Fibroblast of lung (primary cell): ENCODE measurements at places on chromosomes 12 and 14.
A peak's percentile ranks its signal among the peaks of the same experiment; 100 is the strongest.

- no peak for DNase-seq
Measured at GRCh38 chr12:22276313-22276712, 58.2 kb downstream of the ST8SIA1 start.

DNA sequence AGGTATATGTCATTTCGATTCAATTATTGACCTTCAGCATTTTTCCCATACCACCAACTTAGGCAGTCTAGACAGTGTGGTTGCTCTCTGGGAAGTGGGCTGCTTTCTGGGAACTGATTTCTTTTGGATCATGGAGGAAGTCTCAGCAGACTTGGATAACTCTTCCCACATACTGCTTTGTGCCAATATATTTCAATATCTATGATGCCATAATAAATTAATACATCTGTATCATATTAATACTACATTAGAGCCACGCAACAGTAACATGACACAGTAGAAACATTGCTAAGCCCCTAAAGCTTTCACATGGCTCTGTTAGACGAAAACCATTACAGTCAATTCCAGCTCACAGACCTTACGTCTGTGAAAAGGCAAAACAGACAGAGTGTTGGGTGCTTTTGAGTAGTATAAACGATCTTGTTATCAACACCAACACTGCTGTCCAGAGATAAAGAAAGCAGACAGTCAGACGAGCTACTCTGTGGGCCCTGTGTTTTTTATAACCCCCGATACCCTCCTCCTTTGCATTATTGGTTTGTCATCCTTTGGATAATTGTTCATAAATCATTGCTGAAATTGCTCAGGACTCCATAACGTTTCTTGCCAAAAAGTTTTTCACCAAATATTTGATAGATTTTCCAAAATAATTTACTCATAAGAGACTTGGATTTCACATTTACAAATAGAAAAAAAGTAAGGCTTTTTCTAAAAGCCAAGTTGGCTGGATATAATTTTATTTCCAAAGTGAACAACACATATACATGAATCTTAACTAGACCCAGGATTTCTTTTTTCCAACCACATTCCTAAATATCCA is 439.7 kb downstream of the ADAMTS20 start:
- no peak for DNase-seq

GRCh38 chr12:19792028-19792427 is 352.7 kb downstream of the AEBP2 start:
- no peak for DNase-seq

DNA sequence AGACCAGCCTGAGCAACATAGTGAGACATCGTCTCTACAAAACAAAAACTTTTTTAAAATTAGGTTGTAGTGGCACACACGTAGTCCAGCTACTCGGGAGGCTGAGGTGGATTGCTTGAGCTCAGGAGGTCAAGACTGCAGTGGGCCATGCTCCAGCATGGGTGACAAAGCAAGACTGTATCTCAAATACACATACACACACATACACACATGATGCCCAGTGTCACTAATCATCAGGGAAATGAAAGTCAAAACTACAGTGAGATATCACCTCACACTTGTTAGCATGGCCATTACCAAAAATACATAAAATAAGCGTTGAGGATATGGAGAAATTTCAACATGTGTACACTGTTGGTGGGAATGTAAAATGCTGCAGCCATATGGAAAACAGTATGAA is 33.2 kb upstream of the KICS2 start:
- no peak for DNase-seq

DNA sequence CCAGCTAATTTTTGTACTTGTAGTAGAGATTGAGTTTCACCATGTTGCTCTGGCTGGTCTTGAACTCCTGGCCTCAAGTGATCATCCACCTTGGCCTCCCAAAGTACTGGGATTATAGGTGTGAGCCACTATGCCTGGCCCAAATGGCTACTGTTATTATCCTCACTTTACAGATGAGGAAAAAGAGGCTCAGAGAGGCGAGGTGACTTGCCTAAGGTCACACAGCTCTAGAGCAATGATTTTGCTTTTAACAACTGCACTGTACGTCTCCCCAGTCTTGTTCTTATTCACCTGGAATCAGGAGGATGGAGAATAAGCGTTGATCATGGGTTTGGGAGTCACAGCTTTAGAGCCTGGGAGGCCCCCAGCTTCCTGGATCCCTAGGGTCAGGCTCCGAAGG is 69.8 kb upstream of the NCOR2 start:
- DNase-seq: no peak

DNA sequence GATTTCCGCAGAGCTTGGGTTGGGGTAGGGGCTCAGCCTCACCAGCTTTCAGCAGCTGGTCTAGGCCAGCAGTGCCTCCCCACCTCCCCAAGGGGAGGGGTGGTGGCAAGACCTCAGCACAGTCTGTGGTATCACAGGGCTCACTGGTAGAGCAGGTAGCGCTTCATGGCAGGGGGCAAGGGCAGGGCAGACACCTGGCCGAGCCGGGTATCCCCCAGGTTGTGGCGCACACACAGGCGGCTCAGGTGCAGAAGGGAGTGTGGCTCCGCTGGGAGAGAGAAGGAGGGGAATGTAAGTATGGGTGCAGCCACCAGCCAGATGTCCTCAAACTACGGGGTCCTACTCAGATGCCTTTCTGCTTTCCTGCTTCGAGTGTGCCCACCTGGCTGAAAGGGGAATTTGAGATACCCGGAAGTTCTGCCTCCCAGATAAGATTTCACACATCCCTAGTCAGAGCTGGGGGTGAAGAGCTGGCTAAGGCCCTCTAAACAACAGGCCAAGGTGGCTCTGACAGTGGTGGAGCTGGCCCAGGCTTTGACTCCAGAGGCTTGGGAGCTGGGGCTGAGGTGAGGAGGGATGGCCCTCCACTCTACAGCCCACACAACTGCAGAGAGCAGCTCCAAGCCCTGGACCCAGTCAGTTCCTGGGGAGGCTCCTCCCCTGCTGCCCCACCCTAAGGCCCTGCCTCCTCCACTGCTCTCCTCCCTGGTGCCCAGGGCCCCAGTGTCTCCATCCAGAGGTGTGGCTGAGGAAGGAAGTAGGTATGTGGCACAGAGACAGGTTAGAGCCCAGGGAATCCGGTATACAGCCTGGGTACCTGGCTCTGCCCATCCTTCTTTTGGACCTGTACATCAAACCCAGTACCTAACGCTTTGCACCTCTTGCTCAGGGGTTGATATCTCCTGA is 1.8 kb downstream of the SPSB2 start:
- peak; percentile 23 for DNase-seq

DNA sequence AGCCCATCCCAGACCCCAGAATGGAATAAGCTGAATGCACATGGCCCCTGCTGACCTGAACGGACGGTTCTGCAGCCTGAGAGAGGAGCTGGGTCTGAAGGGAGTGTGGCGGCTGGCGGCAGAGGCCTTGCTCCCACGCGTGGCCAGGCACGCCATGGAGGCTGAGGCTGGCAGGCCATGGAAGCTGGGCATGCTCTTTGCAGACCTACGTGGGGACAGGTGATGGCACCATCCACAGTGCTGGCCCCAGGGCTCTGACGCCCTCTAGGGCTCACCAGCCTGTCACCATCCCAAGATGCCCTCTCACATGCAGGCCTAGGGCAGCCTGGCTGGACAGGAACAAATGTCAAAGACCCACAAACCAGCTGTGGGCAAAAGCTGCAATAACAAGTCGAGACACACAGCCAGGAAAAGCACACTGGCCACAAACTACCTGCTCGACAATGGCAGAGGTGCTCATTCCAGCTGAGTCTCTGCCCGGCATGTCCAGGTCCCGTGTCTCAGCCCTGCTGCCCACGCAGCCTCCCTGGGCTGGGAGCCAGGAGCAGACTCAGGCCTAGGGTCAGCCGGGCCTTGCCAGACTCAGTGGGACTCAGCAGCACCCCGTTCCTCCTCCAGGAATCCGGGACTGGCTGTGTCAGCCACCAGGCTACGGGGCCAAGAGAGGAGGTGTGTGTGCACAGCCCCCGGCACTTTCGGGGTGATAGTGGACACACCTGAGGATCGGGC is 19.7 kb downstream of the BTBD6 start:
- peak; percentile 33 for DNase-seq

DNA sequence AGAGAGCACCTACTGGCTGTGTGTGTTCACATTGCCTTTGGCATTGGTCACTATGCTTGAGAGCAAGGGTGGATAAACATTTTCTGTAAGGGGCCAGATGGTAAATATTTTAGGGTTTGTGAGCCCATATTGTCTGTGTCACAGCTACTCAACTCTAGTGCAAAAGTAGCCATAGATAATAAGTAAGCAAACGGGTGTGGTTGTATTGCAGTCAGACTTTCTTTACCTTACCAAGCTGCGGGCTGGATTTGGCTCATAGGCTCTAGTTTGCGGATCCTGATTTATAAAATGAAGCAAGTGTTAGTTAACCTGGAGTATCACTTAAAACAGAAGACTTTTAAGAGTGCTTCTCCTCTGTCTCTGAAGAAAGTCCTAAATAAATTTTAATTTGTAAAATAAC is 169.0 kb downstream of the KICS2 start:
- DNase-seq: no peak

- peak; percentile 61 for DNase-seq
Measured at GRCh38 chr12:91974541-91975085, 171.0 kb downstream of the BTG1 start.

GRCh38 chr12:118319627-118320026 is 53.1 kb downstream of the TAOK3 start:
- DNase-seq: no peak

DNA sequence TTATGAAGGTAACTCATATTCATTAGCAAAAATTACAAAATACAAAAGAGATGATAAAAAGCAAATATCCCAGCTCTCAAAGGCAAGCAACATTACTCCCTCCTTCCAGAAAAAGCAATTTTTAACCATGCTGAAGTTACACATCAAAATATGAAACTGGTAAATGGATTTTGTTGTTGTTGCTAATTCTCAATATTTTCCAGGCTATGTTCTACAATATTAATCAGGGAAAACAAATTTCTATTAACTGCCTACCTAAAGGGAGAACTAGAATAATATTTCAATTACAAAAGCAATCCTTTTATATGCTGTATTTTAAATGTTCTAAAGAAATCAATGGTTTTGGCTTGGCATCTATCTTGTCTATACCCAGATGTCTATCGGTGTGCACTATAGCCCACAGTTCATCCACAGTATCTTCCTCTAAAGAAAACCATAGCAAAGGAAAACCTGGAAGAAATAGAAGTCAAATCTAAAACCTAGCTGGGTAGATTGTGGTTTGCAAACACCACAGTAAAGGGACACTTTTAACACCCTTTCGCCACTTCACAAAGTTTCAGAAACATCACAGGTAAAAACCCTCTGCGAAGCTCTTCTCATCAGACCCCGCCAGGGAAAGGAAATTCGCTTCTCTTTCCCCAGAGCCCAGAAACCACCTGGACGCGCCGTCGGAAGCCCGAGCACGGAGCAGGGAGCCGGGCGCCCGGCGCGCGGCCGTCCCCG is 32.0 kb downstream of the TC2N start:
- DNase-seq: no peak

DNA sequence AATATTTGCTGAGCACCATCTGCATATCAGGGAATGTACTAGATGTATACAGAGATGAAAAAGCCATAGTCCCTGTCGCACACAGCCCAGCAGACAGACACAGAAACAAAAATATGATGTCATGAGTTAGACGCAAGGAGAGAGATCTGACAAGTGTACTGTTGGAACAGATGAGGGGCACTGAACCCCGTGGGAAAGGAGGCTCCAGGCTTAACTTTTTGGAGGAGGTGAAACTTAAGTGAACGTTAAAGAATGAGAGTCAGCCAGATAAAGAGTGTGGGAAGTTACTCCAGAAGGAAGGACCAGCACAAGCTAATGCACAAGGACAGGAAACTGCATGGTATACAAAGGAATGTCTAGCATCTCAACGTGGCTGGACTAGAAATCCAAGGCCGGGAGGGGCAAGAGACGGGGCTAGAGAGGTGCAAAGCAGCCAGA is 2.5 kb upstream of the ACTN1 start:
- DNase-seq: peak; percentile 92

- DNase-seq: peak; percentile 73
Measured at GRCh38 chr12:69052613-69053408, 119.8 kb upstream of the CPM start.

DNA sequence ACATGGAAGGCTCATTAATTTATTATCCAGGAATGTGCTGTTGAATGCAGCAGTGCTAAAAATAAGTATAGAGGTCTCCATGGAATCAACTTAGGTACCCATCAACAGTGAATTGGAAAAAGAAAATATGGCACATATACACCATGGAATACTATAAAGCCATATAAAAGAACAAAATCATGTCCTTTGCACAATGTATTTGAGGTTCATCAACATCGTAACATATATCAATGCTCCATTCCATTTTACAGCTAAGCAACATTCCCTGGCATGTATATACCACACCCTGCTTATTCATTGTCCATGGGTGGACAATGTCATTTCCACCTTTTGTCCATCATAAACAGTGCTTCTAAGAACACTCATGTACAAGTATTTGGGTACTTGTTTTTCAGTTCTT is 147.8 kb upstream of the RASSF8 start:
- no peak for DNase-seq

DNA sequence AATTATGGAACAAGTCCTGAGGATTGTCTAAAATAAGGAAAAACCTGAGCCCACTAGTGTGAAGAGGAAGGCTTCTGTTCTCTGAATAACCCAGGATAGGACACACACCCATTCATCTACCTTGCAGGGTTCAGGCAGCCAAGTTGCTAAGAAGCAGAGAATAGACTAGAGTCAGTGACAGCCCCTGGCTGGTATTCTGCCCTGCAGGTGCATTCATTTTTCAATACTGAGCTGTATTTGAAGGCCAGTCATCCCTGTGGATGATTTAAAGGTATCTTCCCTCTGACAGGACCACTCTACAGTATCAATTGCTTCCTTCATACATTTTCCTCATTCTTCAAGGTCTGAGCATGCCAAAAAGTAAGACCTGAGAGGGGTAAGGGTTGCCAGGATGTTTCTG is 22.9 kb downstream of the WNT5B start:
- DNase-seq: no peak

DNA sequence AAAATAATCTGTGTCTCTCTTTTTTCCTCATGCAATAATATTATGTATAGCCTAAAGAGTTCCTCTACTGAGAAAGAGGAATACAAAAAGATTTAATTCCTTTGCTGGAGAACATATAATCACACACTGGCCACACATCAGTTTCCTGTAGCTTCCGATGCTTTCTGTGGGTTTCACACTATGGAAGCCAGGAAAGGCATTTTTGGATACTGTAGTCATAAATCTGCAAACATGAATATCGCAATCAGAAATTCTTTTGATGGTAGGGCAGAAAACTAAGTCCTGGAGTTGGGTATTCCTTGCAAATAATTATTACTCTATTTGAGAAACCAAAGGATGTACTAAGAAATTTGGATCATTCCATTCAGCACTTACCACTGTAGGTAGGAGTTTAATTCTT is 260.0 kb downstream of the ACSS3 start:
- peak; percentile 34 for DNase-seq

GRCh38 chr12:100127766-100128511 is 14.7 kb downstream of the BLTP3B start:
- DNase-seq: peak; percentile 53
